ENCODE measurements at places on chromosomes 1 and 21.

GRCh38 chr21:40564318-40564717 lies 282.6 kb downstream of the DSCAM start:
- no peak overlapping the region for H3K4me3 ChIP-seq
- H3K27me3 ChIP-seq = no peaks in the 10 kb centered on the region
- no peak for DNase-seq
- no peak overlapping the region for H3K27ac ChIP-seq
- no peaks in the 10 kb centered on the region for H3K4me1 ChIP-seq

- no peaks in the 10 kb centered on the region for H3K36me3 ChIP-seq
- no peak overlapping the region for H3K27ac ChIP-seq
Observed at GRCh38 chr1:207904391-207904790, 6.5 kb downstream of the CD34 start.

DNA sequence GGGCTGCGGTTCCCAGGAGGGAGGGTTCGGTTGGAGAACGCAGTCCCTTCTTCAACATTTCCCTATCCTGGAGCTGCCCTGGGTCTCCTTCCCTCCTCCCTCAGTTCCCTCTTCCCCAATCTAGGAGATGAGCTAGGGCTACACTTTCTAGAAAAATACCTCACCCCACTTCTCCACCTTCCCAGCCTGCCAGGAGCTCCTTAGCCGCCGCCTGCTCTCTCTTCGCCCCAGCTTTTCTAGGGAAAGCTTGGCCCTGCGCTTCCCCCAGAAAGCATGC lies 488 bp upstream of the ADAMTS1 start:
- H3K27ac ChIP-seq = no peak overlapping the region
- no peaks in the 10 kb centered on the region for H3K27me3 ChIP-seq
- no peak for DNase-seq
- H3K36me3 ChIP-seq = no peaks in the 10 kb centered on the region
- no peaks in the 10 kb centered on the region for H3K4me1 ChIP-seq

- peaks cover 4% of the 10 kb centered on the region for H3K36me3 ChIP-seq
- DNase-seq = no peak
- no peak overlapping the region for H3K27ac ChIP-seq
- H3K4me1 ChIP-seq = no peaks in the 10 kb centered on the region
Observed at GRCh38 chr1:16195518-16195905, 16.9 kb downstream of the ARHGEF19 start.

DNA sequence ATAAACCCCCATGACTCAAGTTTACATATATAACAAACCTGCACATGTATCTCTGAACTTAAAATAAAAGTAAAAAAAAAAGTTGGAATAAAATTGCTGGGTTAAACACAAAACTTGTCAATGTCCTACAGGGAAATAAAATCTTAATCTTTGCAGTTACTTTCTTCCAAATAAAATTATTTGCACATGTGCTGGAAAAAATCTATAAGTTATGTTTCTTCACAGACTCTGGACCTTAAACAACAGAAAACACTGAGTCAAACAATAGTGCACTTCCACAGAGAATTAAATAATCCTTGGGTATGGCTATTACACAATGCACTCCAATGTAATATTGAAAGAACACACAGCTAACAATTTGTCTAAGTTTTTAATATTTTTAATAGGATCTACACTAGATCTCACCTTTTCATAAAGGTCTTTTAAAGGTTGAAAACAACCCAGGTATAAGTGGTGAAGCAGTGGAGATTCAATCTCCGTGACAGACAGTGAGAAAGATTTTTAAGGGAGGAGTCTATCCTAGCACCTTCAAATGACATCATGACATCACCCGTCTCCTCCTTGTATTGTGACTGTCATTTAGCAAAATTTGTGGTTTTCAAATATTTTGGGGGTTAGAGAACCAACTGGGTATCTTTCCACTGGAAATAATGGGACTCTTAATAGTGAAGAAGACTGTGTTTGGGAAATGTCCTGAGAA lies 25.2 kb upstream of the FGGY start:
- no peaks in the 10 kb centered on the region for H3K4me1 ChIP-seq
- no peak overlapping the region for H3K27ac ChIP-seq
- no peak for DNase-seq
- no peaks in the 10 kb centered on the region for H3K27me3 ChIP-seq
- no peak overlapping the region for H3K4me3 ChIP-seq
- H3K36me3 ChIP-seq = no peaks in the 10 kb centered on the region

- DNase-seq = no peak
- H3K36me3 ChIP-seq = peaks cover 11% of the 10 kb centered on the region
- no peaks in the 10 kb centered on the region for H3K27me3 ChIP-seq
- H3K4me1 ChIP-seq = no peaks in the 10 kb centered on the region
Observed at GRCh38 chr1:39328586-39329121, 124.2 kb downstream of the MACF1 start.

GRCh38 chr1:48753293-48753692 lies 23.4 kb downstream of the BEND5 start:
- no peak for DNase-seq
- H3K4me3 ChIP-seq = no peak overlapping the region
- no peaks in the 10 kb centered on the region for H3K4me1 ChIP-seq
- no peaks in the 10 kb centered on the region for H3K27me3 ChIP-seq

- H3K36me3 ChIP-seq = no peaks in the 10 kb centered on the region
- H3K27ac ChIP-seq = no peak overlapping the region
- H3K27me3 ChIP-seq = no peaks in the 10 kb centered on the region
- H3K4me3 ChIP-seq = no peak overlapping the region
Observed at GRCh38 chr1:160884579-160884978, 401 bp downstream of the ITLN1 start.

DNA sequence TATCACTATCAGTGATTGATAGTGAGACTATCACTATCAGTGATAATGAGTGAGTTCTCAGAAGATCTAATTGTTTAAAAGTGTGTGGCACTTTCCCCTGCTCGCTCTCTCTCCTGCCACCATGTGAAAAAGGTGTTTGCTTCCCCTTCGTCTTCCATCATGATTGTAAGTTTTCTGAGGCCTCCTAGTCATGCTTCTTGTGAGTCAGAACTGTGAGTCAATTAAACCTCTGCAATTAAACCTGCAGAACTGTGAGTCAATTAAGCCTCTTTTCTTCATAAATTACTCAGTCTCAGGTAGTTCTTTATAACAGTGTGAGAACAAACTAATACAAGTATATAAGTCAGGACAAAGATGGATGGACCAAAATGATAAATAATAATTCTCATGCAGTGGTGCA lies 7.0 kb upstream of the IL23R start:
- no peaks in the 10 kb centered on the region for H3K36me3 ChIP-seq
- DNase-seq = no peak
- H3K27me3 ChIP-seq = no peaks in the 10 kb centered on the region
- no peak overlapping the region for H3K4me3 ChIP-seq
- no peak overlapping the region for H3K27ac ChIP-seq

DNA sequence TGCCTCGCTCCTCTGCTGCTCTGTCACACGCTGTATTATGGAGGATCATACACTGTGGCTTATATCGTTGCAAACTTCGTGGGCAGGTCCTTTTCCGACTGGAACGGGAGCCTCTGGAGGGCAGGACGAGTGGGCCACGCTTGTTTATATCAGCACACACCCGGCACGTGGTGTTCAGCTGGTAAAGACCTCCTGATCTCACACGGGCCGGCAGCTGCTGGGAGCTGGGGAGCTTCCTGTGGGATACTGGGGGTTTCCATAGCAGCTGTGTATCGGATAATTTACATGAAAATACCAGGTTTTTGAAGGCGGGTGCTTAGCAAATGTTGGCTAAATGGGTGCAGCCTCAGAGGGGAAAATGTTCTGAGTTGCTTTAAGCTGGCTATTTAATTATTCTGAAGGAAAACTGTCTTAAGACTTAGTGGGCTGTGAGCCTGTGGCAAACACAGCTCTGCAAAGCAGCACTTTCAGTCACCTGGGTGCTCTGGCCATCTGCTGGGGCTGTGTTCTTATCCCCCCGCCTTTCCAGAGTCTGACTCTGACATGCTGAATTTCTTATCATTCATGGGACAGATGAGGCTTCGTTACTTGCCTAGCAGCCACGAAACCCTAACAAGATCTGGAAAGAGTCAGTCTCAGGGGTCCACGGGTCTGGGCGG lies 103.6 kb upstream of the GCLM start:
- H3K4me1 ChIP-seq = peaks cover 9% of the 10 kb centered on the region
- H3K36me3 ChIP-seq = no peaks in the 10 kb centered on the region
- peak; percentile 27 for DNase-seq
- no peak overlapping the region for H3K4me3 ChIP-seq
- no peaks in the 10 kb centered on the region for H3K27me3 ChIP-seq
- H3K27ac ChIP-seq = no peak overlapping the region

GRCh38 chr1:200174525-200175295 lies 147.2 kb downstream of the NR5A2 start:
- no peaks in the 10 kb centered on the region for H3K36me3 ChIP-seq
- H3K27me3 ChIP-seq = no peaks in the 10 kb centered on the region
- no peak for DNase-seq
- H3K27ac ChIP-seq = no peak overlapping the region
- no peak overlapping the region for H3K4me3 ChIP-seq

DNA sequence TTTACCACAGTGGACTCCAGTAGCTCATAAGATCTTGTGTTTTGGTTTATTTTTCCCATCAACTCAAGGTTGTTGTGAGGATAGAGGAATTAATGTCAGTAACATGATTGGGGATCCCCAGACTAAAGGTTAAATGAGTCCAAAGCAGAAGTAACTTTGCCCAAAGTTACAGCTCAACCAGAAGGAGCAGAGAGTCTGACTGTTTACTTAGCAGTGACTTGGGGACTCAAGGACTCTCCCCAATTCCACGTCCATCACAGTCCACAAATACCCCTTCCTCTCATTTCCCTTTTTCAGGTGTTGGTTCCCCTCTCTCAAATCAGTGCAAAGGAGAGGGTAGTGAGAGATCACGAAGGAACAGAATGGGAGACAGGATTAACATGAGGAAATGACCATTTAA lies 4.0 kb upstream of the ETV3 start:
- H3K27ac ChIP-seq = no peak overlapping the region
- no peaks in the 10 kb centered on the region for H3K27me3 ChIP-seq
- H3K4me3 ChIP-seq = no peak overlapping the region
- H3K4me1 ChIP-seq = no peaks in the 10 kb centered on the region

DNA sequence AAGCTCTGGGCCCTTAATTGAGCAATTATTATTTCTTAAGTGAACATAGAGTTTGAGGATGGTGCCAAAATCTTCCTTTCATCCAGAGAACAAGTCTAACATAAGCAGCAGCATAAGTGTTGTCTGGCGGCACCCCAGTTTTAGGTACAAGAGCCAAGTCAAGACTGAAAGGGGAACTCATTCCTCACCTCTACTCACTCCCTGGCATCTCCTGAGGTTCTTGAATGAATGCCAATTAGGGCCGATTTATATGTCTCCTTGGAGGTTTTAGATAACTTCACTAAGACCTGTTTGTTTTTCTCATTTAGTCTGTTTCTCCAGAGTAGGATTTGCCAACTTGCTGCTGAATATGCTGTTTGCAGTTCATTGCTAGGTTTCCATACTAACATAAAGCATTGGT lies 42.6 kb upstream of the ADGRL2 start:
- no peak for DNase-seq
- H3K27me3 ChIP-seq = no peaks in the 10 kb centered on the region
- no peak overlapping the region for H3K27ac ChIP-seq
- no peak overlapping the region for H3K4me3 ChIP-seq

DNA sequence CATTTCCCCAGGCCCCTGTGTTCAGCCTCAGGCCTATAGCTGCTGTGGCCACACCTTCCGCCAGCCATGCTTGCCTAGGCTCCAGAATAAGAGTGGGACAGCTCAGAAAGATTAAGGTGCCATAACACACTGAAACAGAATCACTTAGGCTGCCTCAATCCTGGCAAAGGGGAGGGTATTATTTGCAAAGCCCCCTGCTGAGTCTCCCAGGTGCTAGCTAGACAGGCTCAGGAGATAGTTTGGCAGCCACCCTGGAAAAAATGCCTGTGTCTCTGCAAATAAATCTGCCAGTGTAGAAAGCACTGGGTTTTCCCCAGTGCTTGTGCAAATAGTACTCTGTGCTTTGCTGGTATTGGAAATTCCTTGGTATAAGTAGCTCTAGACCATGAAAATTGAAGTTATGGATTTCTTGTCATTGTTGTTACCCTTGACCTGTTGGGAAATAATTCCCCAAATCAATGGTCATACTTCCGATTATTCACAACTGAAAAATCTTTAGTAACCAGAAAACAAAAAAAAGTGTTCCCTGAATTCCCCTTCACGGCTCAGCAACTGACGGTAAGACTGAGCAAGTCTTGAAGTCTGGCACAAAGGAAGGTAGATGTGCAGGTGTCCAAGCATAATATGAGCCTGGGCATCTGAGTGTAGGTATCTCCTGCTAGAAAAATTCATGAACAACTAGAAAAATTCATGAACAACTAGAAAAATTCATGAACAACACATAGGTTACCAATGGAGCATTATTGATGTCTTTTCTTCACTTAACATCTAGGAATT lies 56.9 kb downstream of the PROX1 start:
- no peaks in the 10 kb centered on the region for H3K36me3 ChIP-seq
- no peaks in the 10 kb centered on the region for H3K4me1 ChIP-seq
- no peak for DNase-seq
- H3K27ac ChIP-seq = no peak overlapping the region
- no peak overlapping the region for H3K4me3 ChIP-seq

DNA sequence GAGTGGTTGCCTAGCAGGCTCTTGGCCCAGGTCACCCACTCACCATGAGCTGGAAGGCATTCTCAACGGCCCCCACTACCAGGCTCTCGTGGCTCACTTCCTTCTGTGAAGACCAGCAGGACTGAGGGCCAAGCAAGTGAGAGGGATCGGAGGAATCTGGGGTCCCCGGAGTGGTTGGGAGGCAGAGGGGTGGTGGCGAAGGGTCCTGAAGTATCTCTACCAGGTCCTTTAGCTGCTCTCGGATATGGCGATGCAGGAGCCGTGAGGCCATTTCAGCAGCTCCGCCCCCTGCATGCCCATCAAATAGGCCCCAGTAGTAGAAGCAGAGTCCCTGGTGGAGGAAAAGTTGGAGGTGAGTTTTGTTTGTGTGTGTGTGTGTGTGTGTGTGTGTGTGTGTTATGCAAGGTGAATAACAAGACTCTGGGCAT lies 2.4 kb downstream of the PPM1J start:
- no peaks in the 10 kb centered on the region for H3K27me3 ChIP-seq
- H3K27ac ChIP-seq = no peak overlapping the region
- no peak overlapping the region for H3K4me3 ChIP-seq
- DNase-seq = no peak

- H3K27me3 ChIP-seq = no peaks in the 10 kb centered on the region
- H3K4me3 ChIP-seq = no peak overlapping the region
- H3K4me1 ChIP-seq = no peaks in the 10 kb centered on the region
- no peak overlapping the region for H3K27ac ChIP-seq
- DNase-seq = no peak
Observed at GRCh38 chr1:17615157-17615556, 75.7 kb downstream of the ARHGEF10L start.
